ENCODE measurements at places on chromosomes 2 and 18.

DNA sequence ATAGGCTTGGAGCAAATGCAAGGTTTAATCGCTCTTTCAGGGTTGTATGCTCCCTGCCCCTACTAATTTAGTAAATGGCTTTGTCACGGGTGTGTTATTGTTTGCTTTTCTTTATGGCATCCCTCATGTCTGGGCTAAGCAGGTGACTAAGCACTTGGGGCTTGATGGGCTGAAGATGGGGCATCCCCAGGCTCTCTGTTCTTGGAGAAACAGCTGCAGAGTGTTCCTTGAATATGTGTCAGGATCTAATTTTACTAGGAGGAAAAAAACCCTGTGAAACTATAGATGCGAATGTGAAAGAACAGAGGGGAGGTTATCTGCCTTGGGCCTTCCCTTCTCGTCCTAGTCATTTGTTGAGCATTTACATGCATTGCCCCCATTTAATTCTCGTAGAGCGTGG is 94.7 kb upstream of the TAF1B start:
- no peak for DNase-seq

DNA sequence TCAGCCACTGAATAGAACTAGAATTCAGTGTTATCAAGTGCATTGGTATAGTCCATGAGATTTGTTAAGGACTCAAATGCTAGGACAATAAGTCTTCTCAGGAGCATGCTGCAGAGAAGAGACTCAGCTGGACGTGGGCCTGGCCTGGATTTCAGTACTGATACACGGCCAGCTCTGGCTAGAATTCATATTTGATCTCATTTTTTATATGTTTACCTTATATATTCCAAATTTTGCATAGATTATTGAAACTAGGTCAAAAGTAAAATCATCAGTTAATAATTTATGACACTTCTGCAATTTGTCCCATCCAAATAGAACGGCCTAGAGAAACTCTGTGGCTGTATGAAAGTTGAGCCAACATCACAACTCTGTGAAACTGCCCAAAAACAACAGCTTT is 262.0 kb downstream of the DLGAP1 start:
- no peak for DNase-seq

DNA sequence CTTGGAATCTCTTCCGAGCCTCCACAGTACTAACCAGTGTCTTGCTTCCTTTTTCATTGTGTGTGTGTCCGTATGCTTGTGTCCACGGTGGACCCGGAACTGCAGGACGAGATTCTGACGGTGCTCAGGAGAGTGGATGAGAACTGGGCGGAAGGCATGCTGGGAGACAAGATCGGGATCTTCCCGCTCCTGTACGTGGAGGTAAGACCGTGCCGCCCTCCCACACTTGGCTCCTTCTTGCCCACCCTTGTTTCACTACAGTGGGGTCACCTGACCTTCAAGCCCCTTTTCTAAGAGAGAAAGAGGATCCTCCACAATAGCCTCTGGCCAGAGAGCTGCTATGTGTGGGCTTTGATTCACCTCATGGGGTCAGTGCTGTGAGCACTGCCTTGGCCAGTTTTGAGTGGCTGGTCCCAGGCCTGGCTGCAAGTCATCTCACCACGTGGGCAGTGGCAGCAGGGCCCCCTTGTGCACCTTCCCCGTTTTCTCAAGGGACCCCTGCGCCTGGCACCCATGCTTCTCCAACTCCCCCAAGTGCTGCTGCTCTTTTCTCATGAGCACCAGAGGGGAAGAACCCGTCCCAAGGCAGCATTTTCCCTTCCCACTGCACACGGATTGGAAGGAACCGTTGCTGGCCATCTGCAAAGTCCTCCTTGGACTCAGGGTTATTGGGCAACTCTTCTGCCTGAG is 242.1 kb downstream of the SEPTIN10 start:
- DNase-seq, result no peak

GRCh38 chr2:156343940-156344301 is 11.4 kb upstream of the NR4A2 start:
- DNase-seq, result no peak

DNA sequence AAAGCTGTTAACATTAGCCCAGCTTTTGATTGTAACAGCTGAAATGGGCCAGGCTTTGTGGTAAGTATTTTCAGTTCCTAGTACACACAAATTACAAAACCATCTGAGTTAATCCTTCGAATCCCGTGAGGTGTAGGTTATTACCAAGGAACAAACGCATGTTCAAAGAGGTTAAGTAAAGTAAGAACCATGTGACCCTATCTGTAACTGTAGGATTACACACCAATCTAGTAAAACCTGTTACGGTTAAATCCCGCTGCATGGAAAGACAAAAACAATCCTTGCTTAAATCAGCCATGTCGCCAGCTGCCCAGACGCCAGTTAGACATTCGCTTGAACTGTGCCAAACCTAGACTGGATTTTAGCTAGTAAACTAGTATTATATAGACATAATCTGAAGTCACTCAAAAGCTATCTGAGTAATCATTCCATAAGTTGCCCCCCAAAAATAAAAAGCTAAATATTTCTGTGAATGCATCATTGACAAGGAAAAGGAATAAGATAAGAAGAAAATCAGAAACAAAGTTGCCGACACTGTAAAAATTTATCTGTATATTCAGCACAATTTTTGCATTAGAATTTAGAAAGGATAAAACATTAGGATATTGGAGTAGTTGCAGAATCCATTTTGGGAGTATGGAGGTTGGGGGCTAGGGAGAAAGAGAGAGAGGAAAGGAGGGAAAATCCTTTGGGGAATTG is 638.0 kb downstream of the CNTNAP5 start:
- no peak for DNase-seq

- DNase-seq, result no peak
Measured at GRCh38 chr2:74975016-74975415, 16.6 kb downstream of the POLE4 start.

GRCh38 chr18:10370716-10371115 is 83.7 kb upstream of the APCDD1 start:
- DNase-seq, result no peak
